Activated T-cell treated with anti-CD3 and anti-CD28 coated beads for 24 hours (primary cell): ENCODE measurements at places on chromosomes 1 and 21.

- DNase-seq, result no peak
Observed at GRCh38 chr1:117284399-117285215, 73.9 kb upstream of the VTCN1 start.

GRCh38 chr1:235646463-235646862, 3.1 kb downstream of the GNG4 start:
- DNase-seq, result no peak

GRCh38 chr1:64645735-64646134, 99.1 kb upstream of the RAVER2 start:
- DNase-seq, result no peak

- no peak for DNase-seq
Observed at GRCh38 chr1:38875811-38876210, 2.7 kb upstream of the MYCBP start.

DNA sequence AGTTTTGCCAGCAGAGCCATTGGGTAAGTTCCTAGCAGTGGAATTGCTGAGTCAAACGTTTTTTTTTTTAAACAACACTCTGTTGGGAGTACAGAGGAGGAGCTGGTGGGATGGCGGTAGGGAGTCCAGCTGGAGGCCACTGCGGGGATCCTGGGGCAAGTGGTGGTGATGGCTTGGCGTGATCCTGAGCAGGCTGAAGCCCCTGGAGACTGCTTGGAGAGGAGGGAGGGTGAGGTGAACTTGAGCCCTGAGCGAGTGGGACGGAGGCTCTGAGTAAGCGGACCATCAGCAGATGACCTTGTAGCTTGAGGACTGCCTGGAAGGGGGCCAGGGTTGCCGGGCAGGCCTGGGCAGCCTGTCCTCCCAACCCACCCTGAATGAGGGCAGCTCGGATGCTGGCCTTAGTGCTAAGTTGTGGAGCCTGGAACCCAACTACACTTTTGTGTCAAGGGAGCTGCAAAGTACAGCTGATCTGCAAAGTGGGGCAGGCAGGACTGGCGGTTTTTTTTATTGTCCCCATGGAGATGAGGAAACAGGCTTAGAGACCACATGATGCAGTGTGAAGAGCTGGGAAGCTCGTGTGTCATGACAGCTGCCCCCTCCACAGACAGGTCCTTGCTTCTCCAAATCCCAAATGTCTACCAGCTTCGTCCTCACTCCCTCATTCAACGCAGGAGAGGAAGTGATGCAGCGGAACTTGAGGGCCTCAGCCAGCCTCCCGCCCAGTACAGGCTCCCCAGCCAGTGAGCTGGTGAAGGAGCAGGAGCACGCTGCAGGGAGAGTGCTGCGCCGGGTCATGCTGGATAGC, 20.2 kb downstream of the MRPL37 start:
- no peak for DNase-seq

DNA sequence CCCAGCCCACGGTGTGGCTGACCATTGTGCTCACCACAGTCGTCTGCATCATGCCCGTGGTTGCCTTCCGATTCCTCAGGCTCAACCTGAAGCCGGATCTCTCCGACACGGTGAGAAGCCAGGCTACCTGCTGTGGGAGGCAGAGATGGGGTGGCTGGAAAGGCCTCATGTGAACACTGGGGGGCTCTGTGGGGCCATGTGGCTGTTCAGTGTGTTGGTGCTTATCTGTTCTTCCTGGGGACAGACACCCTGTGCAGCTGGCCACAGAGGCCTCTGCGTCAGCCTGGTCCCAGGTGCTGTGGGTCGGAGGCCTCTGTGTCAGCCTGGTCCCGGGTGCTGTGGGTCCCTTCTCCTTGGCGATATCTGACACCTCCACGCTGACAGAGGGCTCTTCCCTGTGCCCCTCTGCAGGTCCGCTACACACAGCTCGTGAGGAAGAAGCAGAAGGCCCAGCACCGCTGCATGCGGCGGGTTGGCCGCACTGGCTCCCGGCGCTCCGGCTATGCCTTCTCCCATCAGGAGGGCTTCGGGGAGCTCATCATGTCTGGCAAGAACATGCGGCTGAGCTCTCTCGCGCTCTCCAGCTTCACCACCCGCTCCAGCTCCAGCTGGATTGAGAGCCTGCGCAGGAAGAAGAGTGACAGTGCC, 23.2 kb downstream of the ATP8B2 start:
- no peak for DNase-seq

- no peak for DNase-seq
Observed at GRCh38 chr21:41712201-41712600, 54.7 kb downstream of the RIPK4 start.

DNA sequence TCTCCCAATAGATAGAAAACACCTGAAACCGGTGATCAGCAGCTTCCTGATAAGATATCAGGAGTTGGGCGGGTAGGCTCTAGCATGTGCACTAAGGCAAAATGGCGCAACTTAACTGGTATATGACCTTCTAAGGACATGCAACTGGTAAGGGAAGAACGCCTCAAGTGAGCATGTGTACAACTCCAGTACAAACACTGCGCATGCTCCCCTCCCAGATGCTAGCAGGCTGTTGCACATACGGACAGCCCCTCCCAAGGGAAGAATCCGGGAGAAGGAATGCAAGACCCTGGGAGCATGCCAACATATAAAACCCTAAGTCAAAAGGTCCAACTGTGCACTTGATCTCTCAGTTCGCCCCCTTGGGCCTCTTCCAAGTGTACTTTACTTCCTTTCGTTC, 110.8 kb downstream of the TSEN15 start:
- DNase-seq, result no peak

GRCh38 chr21:45974073-45975019, 7.2 kb upstream of the COL6A1 start:
- no peak for DNase-seq

GRCh38 chr1:173669491-173669941, at the start of gene ANKRD45:
ANKRD45 (minus strand) TSS chr1:173669851; CDS start chr1:173659418, 10,433 bp downstream.
- DNase-seq, result no peak

- no peak for DNase-seq
Observed at GRCh38 chr1:197781968-197782721, 6.9 kb upstream of the DENND1B start.

DNA sequence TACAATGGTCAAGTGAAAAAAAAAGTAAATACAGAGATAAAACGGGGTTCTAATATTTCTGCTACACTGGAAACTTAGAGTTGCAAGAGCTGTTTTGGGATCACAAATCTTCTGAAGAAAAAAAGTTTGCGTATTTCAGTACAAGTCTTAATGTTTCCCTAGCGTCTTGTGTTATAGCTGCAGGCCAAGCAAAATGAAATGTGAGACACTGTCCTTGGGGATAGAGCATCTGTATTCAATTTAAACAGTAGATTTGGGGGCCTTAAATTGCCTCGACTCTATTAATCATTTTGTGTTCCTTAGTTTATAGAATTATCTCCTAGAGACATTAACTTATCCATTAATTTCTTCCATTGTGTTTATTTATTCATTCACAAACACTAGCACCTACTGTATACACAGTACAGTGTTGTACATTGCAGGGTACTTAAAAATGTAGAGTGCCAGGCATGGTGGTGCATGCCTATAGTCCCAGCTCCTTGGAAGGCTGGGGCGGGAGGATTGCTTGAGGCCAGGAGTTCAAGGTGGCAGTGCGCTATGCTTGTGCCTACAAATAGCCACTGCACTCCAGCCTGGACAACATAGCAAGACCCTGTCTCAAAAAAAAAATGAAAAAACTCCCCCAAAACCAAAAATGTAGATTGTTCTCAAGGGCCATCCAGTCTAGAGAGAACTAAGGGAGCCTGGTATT, 7.9 kb downstream of the DISC1 start:
- no peak for DNase-seq

- no peak for DNase-seq
Observed at GRCh38 chr1:171530676-171531075, 45.3 kb downstream of the PRRC2C start.

GRCh38 chr1:56816909-56817308, 2.3 kb downstream of the FYB2 start:
- no peak for DNase-seq

- DNase-seq, result no peak
Observed at GRCh38 chr1:198904321-198904720, 265.5 kb downstream of the PTPRC start.

GRCh38 chr1:85091671-85092280, 43.5 kb upstream of the MCOLN3 start:
- no peak for DNase-seq

GRCh38 chr1:229437443-229437842, 3.5 kb upstream of the ACTA1 start:
- no peak for DNase-seq

GRCh38 chr1:107964336-107965109, 457 bp downstream of the VAV3 start:
- DNase-seq, result peak; percentile 7

GRCh38 chr21:46227811-46228344, 696 bp downstream of the LSS start:
- DNase-seq, result no peak

DNA sequence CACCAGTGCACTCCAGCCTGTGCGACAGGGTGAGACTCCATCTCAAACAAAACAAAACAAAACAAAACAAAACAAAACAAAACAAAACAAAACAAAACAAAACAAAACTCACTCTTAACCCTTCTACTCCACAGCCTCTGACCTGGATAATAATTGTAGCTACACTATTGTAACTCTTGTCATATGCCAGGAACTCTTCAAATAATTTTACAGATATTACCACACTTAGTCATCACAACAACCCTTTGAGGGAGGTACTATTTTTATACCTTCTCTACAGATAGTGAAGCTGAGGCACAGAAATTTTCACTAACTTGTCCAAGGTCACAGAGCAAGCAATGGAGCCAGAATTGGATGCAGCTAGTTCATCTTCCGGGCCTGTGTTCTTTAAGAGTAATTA, 547.8 kb downstream of the ADGRL2 start:
- no peak for DNase-seq
